ENCODE measurements at places on chromosomes 7 and 10.

DNA sequence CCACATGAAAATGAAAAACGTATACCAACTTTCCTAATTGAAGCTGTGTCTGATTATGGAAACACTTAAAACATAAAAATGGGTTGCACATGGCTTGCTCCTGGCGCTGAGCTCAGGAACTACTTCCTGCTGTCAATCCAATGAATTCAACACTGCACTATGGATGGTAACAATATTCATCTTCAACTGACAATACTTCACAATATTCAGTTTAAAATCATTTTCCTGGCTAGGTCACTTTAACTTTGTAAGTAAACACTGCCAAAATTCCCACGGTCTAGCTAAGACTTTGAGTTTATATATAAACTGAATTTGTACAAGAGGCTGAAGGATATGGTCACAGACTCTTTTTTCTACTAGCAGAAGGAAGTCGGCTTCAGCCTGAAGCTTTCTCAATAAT lies 556.9 kb downstream of the TNS3 start:
- DNase-seq = no peak

GRCh38 chr7:34837316-34837715 lies 179.3 kb downstream of the NPSR1 start:
- DNase-seq = no peak

GRCh38 chr7:3168869-3169268 lies 125.2 kb upstream of the CARD11 start:
- DNase-seq = no peak

GRCh38 chr7:157436763-157437480 lies 100.1 kb downstream of the DNAJB6 start:
- no peak for DNase-seq

DNA sequence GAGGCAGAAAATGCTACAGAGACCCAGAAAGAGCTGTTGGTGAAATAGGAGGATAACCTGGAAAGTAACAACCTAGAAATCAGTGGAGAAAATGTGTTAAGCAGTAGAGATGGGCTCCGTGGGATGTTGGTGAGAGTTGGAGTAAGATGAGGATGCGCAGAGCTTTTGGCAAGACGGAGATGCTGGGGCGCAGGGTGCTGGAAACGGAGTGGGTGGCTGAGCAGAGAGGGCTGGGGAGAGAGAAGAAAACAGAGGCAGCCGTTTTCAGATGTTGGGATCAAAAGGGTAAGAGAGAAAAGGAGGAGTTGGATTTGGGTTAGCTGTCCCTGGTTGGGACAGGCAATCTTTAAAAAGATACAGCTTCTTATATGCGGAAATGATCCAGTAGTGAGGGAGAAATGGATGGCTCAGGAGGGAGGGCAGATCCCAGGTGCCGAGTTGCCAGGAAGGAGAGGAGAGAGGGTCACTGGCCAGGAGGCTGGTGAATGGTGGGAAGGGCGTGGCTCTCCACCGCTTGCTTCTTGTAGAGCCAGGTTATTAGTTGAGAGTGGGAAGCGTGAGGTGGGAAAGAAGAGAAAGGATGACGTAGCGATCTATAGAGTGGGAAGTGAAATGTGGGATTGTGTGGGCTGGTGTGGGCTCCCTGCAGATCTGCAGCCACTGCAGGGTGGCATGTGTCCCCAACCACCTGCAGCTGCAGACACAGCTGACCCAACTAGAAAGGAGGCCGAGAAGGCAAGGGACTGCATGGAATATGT lies 182.2 kb upstream of the SVIL start:
- no peak for DNase-seq

- no peak for DNase-seq
Measured at GRCh38 chr10:79188154-79188965, 119.6 kb downstream of the ZMIZ1 start.

Data from type B pancreatic cell (in vitro differentiated cells).